Pancreas (tissue), 10 donors: ENCODE measurements at places on chromosomes 16 and 17. TPM values are rescaled to one million over a fixed set of nuclear protein-coding genes. Genes with fewer than 3 reads are reported as not detected.

Gene CRLF3
- 2.8 TPM for total RNA-seq

Gene RAB26
- total RNA-seq = 20.4 TPM

Gene BAHCC1
- total RNA-seq = 11.2 TPM

Gene CCNF
- 0.83 TPM for total RNA-seq

Gene KRT16
- not detected for total RNA-seq

Gene KRT24
- total RNA-seq = not detected

Gene CCDC200
- total RNA-seq = 0.51 TPM

Gene TUBB3
- total RNA-seq = 25.4 TPM

Gene NDEL1
- 19.2 TPM for total RNA-seq

Gene OSBPL7
- 12.6 TPM for total RNA-seq

DNA sequence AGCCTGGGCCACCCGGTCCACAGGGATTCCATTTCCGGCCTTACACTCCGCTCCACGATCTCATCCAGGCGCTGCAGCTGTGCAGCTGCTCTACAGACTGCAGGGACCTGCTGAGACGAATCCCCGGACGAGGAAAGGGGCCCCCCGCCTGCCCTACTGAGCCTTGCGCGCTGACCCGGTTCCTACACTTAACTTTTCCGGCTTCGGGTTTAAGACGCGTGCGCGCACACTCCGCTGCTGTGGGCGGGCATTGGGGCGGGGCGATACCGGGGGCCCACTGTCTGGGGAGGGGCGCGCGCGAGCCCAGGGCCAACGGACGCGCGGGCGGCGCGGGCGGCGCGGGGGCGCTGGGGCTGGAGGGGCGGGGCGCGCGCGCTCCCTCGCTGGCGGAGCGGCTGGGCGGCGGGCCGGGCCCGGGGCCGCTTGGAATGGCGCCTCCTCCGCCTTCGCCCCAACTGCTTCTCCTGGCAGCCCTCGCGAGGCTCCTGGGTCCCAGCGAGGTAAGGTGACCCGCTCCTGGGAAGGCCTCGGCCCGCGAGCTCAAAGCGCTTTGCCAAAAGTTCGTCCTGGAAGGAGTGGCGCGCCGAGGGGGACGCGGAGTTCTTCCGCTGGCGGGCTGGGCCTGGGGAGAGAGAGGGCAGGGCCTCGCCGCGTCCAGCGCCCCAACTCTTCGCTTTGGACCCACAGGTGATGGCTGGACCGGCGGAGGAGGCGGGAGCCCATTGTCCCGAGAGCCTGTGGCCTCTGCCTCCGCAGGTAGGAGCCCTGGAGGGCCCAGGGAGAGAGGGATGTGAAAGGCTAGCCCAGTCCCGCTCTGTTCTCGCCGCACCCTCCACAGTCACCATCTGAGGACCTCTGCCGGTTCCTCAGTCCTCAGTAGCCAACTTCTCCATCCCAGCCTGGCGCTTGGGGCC lies at the start of gene TP53I13:
Gene TP53I13, plus strand, starts transcription at position 371 of the 914 bp plus-strand sequence. Its CDS starts 58 bp downstream, at position 429.
- H3K27ac ChIP-seq = peak within 1 kb of the TSS; percentile 89

DNA sequence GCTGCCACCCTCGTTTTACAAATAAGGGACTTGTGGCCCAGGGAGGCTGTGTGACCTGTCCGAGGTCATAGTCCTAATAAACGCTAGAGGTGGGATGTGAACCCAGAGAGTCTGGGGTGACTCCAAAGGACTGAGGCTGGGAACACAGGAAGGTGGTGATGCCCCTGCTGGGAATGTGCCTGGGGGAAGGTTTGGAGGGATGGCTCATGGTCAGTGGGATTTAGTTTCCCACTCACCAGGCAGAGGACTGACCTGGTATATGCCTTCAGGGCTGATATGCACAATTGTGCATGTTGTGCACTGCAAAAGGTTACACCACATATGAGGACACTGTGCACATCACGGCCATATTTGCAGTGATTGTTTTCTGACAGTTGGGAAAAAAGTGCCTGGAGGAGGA lies 13.9 kb upstream of the WNT9B start:
- no peaks in the 10 kb centered on the region for H3K36me3 ChIP-seq
- H3K4me1 ChIP-seq = no peaks in the 10 kb centered on the region
- H3K27me3 ChIP-seq = no peaks in the 10 kb centered on the region
- no peak overlapping the region for H3K27ac ChIP-seq
- no peak for DNase-seq

- H3K4me1 ChIP-seq = no peaks in the 10 kb centered on the region
- H3K4me3 ChIP-seq = no peak overlapping the region
- no peak overlapping the region for H3K27ac ChIP-seq
Measured at GRCh38 chr17:12027658-12028057, 7.0 kb downstream of the MAP2K4 start.

DNA sequence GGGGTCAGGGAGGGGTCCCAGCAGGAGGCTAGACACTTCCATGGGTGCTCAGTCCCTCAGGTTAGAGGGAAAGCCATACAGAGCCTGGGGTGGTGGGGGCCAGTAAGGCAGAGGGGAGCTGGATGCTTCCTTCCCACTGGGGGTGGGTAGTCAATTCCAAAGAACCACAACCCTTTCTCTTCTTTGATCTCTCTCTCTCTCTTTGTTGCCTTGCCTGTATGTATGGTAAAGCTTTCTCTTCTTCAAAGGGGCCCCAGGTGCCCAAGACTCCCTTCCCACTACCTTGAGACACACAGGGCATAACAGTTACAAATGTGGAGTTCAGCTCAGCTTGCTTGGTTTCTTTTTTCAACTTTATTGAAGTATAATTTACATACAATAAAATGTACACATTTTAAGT lies 30.5 kb upstream of the C1QL1 start:
- H3K4me3 ChIP-seq = no peak overlapping the region
- no peaks in the 10 kb centered on the region for H3K27me3 ChIP-seq
- no peak overlapping the region for H3K27ac ChIP-seq
- DNase-seq = no peak
- H3K4me1 ChIP-seq = no peaks in the 10 kb centered on the region

- peaks cover 4% of the 10 kb centered on the region for H3K27me3 ChIP-seq
- DNase-seq = no peak
- H3K27ac ChIP-seq = no peak overlapping the region
- H3K36me3 ChIP-seq = no peaks in the 10 kb centered on the region
- H3K4me1 ChIP-seq = no peaks in the 10 kb centered on the region
- H3K4me3 ChIP-seq = no peak overlapping the region
Measured at GRCh38 chr17:74740641-74741387, 3.8 kb downstream of the RAB37 start.

DNA sequence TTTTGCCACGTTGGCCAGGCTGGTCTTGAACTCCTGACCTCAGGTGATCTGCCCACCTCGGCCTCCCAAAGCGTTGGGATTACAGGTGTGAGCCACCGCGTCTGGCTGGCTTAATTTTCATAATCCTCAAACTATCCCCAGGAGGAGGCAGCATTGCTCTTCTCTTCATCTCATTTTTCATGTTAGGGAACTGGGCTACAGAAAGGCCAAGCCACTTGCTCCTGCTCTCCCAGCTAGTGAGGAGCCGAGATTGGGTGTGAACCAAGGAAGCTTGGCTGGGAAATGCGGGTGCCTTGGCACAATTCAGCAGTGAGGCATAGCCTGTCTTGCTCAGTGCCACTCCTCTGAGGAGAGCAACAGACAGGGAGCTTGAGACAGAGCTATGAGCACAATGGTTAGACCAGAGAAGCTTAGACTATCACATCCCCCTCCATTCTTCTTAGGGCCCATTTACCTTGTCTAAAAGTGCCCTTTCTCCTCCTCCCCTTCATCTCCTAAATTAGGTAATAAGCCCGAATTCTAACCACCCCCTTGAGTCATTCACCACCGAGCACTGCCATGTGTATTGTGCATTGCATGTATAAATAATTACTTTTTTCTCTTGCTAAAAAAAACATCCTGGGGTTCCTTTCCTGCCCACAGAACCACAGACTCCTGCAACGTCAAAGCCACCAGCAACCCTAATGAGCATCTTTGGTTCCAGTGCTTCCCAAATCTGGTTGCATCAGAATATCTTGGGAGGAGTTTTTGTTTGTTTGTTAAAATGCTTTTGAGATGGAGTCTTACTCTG lies 20.0 kb upstream of the KIF19 start:
- no peak overlapping the region for H3K27ac ChIP-seq
- H3K27me3 ChIP-seq = no peaks in the 10 kb centered on the region
- no peak for DNase-seq
- H3K4me3 ChIP-seq = no peak overlapping the region
- H3K36me3 ChIP-seq = no peaks in the 10 kb centered on the region
- H3K4me1 ChIP-seq = no peaks in the 10 kb centered on the region

DNA sequence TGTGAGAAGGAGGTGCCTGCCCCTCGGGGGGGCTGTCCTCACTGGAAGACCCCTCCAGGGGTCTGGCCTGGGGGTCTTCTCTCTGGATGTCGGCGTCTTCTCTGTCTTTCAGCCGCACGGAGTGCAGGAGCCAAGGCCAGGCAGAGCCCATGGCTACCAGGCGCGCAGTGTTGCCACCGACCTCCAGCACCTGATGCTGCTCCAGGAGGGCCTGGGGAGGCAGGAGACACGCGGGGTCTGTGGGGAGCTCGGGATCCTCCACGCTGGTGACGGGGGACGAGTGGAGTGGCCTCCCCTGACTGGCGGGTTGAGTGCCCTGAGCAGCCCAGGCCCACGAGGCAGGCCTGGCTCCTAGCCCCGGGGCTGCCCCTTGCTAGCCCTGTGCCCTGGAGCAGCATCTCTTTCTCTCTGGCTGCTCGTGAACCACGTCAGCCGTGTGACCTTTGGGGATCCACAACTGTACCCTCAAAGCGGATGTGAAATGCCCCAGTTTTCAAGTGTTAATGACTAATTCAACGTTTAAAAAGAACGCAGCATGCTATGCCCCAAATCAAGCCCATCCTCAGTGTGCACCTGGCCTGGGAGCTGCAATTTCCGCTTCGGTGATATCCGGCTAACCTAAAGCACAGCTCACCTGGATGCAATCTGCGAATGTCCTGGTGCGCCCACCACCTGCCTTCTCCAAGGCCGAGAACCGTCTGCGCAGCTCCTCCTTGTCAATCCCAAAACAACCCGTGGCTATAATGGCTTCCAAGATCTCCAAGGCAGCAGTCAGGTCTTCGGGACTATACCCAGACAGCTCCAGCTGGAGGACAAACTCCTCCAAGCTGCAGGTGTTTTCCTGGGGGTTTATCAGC lies 62.9 kb downstream of the IL21R start:
- no peaks in the 10 kb centered on the region for H3K27me3 ChIP-seq
- no peak overlapping the region for H3K27ac ChIP-seq
- no peaks in the 10 kb centered on the region for H3K4me1 ChIP-seq
- H3K36me3 ChIP-seq = peaks cover 52% of the 10 kb centered on the region
- H3K4me3 ChIP-seq = no peak overlapping the region
- no peak for DNase-seq

DNA sequence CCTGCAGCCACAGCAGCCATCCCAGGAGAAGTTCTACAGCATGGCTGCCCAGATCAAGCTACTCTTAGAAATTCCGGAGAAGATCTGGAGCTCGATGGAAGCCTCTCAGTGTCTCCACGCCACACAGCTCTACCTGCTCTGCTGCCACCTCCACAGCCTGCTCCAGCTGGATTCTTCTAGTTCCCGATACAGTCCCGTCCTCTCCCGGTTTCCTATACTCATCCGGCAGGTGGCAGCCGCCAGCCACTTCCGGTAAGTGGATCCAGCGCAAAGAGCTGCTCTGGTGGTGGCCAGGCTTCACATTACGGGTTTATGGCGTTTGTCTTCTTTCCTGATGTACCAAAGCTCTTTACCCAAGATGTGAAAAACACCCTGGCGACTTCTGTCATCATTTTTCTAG lies 3.6 kb downstream of the COG1 start:
- no peak overlapping the region for H3K4me3 ChIP-seq
- H3K27ac ChIP-seq = peak overlapping the region; percentile 71
- H3K36me3 ChIP-seq = peaks cover 14% of the 10 kb centered on the region
- DNase-seq = peak; percentile 82
- no peaks in the 10 kb centered on the region for H3K27me3 ChIP-seq

GRCh38 chr16:28011971-28012445 lies 51.5 kb downstream of the GSG1L start:
- no peaks in the 10 kb centered on the region for H3K4me1 ChIP-seq
- DNase-seq = no peak
- no peaks in the 10 kb centered on the region for H3K36me3 ChIP-seq

DNA sequence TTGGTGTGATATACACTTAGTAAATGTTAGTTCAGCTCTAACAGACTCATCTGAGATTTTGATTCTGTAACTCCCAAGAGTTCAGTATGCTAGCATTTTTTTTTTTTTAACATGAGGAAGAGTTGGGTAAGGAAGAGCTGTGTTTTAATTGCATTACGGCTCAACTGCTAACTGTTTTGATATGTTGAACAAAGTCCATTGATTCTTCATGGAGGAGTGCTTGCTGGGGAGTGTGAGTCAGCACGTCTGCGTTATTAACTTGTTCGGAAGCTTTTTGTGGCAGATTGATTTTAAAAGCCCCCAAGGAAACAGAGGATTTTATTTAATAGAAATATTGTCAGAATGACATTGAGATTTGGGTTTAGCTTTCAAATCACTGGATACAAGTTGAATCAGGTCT lies 45.8 kb downstream of the PITPNC1 start:
- H3K4me1 ChIP-seq = peaks cover 4% of the 10 kb centered on the region
- no peaks in the 10 kb centered on the region for H3K27me3 ChIP-seq
- H3K4me3 ChIP-seq = no peak overlapping the region
- H3K27ac ChIP-seq = peak overlapping the region; percentile 64
- H3K36me3 ChIP-seq = no peaks in the 10 kb centered on the region
